ENCODE measurements at places on chromosomes 12 and 14.

DNA sequence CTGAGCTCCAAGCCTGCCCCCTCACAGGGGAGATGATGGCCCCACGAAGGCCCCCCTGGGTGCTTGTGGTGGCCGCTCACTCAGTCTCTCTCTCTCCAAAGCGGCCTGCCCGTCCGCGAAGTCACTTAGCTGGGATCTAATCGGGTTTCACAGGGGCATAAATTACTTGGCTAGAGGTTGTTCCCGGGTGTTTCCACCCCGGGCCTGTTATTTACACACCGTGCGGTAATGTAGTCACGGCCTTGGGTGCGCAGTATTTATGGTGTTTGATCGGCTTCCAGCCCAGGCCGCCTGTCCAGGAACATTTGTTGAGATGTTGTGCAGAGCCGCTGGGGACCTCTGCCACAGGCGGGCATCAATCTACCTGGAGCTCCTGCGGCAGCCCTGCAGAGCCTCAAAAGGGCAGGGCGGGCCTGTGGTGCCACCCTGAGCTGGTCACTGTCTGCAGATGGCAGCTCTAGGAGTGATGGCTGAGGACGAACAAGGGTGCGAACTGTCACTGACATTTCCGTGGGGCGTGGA lies 91.2 kb downstream of the KIF26A start:
- no peak for DNase-seq

- no peak for DNase-seq
Observed at GRCh38 chr14:56555921-56556570, 23.6 kb upstream of the TMEM260 start.

DNA sequence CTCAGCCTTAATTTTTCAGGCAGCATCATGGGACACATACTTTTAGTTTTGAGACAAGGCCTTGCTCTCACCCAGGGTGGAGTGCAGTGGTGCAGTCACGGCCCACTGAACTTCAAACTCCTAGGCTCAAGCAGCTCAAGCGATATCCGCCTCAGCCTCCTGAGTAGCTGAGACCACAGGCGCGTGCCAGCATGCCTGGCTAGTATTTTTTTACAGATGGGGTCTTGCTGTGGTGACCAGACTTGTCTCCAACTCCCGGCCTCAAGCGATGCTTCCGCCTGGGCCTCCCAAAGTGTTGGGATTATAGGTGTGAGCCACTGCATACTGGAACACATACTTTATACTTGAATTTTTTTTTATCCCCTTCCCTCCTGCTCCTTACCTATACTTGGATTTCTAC lies 2.8 kb downstream of the RDH5 start:
- DNase-seq, result no peak

DNA sequence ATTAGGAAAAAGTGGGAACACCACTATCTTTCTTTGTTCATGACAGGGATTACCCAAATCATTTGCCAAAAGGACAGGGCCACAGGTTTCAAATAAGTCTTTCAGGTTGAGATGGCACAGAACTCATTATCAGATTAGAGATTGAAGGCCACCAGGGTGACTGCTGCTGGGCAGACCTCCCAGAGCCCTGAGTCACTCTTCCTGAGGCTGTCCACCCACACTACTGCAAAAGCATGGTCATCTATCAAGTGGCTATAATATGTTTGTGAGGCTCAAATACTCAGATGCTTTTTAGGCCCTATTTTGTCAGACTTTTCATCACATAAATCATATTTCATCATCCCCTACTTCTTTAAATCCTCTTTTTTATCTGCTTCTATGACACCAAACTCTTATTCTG lies 155.3 kb upstream of the CCDC196 start:
- no peak for DNase-seq

- DNase-seq, result no peak
Observed at GRCh38 chr12:25992026-25992782, 33.7 kb downstream of the RASSF8 start.

GRCh38 chr12:13046964-13047363 lies 2.8 kb downstream of the FAM234B start:
- DNase-seq, result no peak

- DNase-seq, result no peak
Observed at GRCh38 chr12:91053951-91054715, 3.7 kb downstream of the KERA start.

- no peak for DNase-seq
Observed at GRCh38 chr12:66976526-66976925, 292.6 kb upstream of the CAND1 start.

Data from CD4-positive, alpha-beta T cell treated with Interleukin-17A for 1 hour (primary cell).